Cortex of kidney (tissue), 1 donor: ENCODE measurements at places on chromosomes 1 and 21.

- DNase-seq: no peak
Measured at GRCh38 chr1:240492832-240493440, 119.0 kb downstream of the GREM2 start.

- no peak for DNase-seq
Measured at GRCh38 chr1:200182701-200183100, 155.2 kb downstream of the NR5A2 start.

DNA sequence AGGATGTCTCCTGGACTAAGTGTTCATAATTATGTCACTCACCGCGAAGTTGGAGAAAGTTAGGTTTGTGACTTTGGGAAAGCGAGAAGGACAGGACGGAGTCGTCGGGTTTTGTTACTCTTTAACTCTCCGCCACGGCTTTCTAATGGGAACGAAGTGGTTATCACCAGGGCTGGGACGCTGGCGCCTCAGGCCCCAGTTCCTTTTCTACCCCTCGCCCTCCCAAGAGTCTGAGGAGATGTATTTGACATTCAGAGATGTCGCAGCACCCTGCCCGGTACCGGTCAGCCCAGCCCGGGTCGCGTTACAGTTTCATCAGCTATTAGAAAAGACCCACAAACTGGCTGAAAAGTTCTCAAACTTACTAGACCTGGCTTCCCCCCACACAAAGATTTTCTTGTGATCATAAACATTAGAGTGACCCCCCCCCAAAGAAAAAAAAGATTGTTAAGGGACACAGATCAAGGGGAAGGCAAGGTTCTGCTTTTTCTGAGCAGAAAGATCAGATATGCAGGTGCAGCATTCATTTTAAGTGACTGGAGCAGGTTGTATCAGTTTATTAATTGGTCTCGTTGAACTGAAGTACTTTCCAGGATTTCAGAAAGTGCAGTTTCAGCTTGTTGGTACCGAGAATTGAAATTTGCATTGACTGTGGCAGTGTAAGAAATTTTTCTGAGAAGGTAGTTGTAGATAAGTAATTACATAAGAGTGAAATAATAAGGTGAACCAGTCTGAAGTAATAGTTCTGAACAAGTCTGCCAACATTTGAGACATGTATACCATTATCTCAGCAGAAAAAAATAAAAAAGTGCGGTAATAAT lies 859 bp upstream of the ZBTB18 start:
- no peak for DNase-seq

GRCh38 chr1:167650269-167651160 lies 20.5 kb downstream of the RCSD1 start:
- no peak for DNase-seq

DNA sequence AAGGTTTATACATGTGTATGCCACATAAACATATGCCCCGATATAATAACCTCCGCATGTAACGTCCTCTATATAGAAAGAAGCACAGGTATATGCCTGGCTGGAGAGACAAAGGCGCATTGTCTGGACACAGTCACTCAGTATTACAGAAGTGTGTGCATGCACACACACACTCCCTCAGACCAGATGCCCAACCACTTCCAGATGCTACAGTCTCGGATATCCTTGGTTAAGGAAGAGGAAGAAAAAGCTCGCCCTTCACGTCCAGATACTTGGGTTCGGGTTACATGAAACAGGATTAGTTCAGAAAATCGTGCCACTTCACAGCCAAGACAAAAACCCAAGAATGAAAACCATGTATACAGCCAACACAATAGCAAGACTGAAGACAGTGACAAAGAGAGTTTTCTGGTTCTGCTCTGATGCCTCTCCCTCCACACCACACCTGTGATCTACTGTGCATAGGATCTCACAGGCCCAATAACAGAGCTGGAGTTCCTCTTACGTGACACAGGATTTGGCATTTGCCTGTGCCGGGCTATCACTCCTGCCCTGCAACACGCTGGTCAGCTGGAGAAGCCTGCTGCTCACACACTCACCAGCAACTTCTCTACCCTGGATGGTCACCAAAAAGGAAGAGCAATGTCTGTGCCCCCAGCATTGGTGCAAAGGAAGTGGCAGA lies 75.0 kb downstream of the SSBP3 start:
- no peak for DNase-seq

- no peak for DNase-seq
Measured at GRCh38 chr1:89001510-89001909, 9.1 kb upstream of the KYAT3 start.

- DNase-seq: no peak
Measured at GRCh38 chr1:160711602-160712311, at the start of gene CD48. CD48 (minus strand) TSS chr1:160711822; CDS start chr1:160711763, 59 bp downstream.

DNA sequence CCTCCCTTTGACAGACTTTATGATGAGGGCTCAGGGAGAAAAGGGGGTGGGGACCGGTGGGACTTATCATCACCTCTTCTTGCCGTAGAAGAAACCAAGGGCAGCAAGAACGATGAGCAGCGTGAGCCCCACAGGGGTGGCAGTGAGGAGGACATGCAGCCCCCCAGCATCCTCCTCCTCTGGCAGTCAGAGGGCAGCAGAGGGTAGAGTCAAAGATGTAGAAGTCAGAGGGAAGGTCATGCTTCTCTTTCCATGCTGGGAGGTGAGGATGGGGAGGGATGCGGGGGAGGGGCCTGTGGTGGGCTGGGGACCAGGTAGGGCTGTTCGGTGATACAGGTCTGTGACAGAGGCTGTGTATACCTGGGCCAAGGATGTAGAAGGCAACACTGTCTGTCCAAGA lies 14.8 kb downstream of the INSRR start:
- DNase-seq: no peak

- DNase-seq: no peak
Measured at GRCh38 chr1:245370905-245371581, 216.3 kb downstream of the KIF26B start.

GRCh38 chr1:218304281-218305039 lies 19.4 kb downstream of the RRP15 start:
- DNase-seq: no peak

DNA sequence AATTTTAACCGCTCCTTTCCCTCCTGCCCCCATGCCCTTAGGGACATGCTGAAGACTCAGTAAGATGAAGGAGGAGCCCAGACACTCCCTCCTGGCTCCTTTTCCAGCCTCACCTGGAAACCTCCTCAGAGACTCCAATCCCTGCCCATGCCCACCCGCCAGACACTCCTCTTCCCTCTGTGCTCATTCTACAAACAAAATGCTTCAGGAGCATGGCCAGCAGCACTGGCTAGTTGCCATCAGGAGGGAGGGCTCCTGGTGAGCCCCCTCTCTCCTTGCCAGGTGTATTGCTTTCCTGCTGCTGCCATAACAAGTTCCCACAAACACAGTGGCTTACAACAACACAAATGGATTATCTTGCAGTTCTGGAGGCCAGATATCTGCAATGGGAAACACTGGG lies 126.1 kb downstream of the PSMG1 start:
- no peak for DNase-seq

DNA sequence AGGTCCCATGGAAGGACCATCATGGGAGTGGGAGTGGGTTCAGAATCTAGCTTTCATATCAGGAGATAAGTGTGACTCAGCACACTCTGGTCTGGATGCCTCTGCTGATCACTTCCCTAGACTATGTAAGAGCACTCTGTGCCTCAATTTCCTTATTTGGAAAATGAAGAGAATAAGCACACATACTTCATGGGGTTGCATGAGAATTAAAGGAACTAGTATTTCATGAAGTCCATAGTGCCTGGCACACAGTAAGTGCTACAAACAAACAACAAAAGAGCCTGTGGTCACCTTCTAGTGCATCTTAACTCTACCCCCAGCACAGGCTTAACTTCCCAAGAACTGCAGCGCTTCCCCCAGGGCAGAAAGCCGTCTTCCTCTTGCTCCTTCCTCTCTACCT lies 9.6 kb upstream of the IL20 start:
- no peak for DNase-seq

DNA sequence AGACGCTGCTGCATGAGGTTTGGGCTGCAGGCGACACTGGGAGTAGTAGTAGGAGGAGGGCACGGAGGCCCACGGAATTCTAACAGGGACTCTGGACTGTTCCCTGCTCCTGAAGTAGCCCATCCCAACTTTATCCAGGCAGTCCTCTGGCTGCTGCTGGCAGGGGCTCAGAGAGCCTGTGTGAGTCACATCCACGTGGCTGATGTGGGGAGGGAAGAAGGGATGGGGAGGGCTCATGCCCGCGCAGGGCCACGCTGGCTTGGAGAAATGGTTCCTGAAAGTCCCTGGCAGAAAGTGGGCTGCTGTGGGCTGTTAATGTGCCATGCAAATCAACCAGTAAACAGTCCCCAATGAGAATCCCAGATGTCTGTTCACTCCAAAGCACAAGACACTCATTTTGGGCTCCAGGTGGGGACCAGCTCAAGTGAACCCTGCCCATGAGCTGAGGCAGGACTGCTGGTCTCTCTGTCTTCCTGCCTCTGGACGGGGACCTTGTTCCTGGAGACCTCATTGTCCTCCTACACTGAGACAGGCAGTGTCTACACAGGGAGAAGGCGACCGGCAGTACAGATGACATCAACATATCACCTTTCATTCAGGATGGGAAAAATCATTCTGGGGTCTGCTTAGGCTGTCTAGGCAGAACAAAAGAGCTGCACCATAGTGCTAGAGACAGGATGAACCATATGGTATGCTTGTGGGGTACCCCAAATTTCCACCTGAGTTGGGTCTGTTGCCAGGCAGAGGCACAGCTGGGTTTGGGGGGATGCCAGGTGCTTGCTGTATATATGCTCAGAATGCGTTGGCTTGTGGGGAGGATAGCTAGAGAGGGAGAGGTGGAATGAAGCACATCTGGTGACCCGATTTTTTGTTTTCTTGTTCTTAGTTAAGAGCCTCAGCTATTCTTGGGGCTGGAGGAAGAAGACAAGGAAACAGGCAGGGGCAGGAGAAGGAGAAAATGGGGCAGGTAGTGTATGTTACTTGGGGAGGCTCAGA lies 57.9 kb upstream of the FMOD start:
- no peak for DNase-seq

GRCh38 chr1:162389971-162390370 lies 8.4 kb downstream of the C1orf226 start:
- no peak for DNase-seq

DNA sequence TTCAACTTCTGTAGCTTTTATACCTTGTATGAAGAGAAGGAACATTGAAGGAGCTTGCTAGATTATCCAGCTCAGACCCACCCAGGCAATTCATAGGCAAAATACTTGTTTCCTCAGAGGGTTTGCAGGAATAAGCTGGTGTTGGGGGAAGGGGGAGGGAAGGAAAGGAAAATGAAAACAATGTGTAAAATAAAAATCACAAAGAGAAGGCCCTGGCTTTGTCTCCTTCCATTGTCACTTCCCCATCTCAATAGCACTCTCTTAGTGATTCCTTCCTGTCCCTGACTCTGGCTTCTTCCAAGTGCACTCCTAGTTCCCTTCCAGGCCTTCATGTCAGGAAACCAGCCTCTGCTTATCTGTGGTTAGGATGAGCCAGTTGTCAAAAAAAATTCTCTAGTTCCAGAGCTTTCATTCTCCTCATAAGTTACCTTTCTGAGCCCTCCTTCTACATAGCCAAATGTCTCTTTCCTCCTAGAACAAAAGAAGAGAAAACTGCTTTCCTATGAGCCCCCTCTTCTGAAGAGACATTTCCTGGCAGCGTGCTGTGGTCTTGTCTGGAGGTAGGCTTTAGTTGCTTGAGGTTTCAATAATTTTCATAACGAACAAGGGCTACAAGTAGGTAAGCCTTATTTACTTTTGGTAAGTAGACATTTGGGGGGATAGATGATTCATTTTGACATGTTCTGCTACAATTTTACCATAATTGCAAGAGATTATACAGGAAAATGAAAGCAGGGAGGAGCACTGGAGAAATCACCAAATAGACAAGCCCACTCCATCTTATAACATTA lies 45.7 kb downstream of the FASLG start:
- DNase-seq: no peak

- no peak for DNase-seq
Measured at GRCh38 chr1:10059342-10059718, 26.6 kb downstream of the UBE4B start.

DNA sequence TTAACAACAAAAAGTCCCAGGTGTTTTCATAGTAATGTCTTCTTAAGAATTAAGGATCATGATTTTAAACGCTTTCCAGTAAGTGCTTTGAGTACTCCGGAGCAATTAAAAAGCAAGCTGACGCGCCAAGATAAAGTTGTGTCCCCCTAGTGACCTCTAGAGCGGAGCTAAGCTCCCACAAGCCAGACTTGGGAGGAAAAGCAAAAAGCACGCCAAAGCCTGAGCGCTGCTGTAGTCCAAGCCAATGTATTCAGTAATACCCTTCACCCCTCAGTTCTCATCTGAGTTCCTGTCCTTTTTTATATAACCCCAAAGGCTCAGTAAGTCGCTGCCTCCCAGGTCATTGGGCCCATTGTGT lies 3.5 kb upstream of the SLC44A5 start:
- DNase-seq: no peak

GRCh38 chr1:5394111-5394510 lies 598.1 kb downstream of the NPHP4 start:
- no peak for DNase-seq

- DNase-seq: no peak
Measured at GRCh38 chr21:27505516-27505915, 538.6 kb upstream of the ADAMTS5 start.

DNA sequence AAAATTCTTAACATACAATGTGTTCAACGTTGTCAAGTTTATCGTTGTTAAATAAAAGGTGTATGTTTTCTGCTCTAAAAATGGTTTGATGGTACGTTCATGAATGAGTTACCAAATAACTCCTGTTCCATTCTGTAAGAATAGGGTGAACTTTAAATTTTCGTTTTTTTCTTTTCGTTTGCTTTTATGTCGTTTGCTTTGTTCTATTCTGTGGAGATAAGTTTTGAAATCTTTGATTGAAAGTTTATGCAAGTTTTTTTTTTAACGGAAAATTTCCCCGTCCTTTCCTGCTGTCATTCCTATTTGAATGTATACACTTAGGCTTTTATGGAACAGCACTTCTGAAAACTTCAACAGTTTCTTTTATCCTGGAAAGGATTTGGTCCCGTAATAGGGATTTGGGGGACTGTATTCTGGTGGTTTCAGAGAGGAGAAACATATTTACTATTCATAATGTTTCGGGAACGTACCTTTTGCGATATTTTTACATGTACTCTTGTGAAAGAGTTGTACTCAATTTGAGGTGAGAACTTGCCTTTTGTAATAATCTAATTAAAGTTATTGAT lies 1.7 kb downstream of the DR1 start:
- DNase-seq: no peak

DNA sequence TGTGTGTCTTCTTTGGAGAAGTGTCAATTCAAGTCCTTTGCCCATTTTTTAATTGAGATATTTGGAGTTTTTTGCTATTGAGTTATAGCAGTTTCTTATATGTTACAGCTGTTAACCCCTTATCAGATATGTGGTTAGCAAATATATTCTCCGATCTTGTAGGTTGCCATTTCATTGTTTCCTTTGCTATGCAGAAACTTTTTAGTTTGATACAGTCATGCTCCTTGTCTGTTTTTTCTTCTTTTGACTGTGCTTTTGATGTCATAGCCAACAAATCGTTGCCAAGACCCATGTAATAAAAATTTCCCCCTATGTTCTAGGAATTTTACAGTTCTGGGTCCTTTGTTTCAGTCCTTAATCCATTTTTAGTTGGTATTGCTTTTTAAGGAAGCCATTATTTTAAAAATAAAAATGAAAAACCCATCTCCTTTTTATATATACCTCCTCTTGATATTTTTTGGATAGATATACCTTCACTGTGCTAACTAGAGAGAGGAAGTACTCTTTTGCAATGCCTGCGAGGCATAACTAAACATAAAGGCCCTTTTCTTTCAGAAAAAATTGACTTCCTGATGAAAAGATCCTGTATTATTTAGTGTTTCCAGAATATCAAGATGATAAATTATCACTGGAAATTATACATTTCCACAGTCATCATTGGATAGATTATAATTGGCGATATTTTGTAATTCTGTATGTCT lies 127.8 kb downstream of the HS2ST1 start:
- DNase-seq: no peak
